ENCODE measurements at places on chromosomes 13 and 19.

DNA sequence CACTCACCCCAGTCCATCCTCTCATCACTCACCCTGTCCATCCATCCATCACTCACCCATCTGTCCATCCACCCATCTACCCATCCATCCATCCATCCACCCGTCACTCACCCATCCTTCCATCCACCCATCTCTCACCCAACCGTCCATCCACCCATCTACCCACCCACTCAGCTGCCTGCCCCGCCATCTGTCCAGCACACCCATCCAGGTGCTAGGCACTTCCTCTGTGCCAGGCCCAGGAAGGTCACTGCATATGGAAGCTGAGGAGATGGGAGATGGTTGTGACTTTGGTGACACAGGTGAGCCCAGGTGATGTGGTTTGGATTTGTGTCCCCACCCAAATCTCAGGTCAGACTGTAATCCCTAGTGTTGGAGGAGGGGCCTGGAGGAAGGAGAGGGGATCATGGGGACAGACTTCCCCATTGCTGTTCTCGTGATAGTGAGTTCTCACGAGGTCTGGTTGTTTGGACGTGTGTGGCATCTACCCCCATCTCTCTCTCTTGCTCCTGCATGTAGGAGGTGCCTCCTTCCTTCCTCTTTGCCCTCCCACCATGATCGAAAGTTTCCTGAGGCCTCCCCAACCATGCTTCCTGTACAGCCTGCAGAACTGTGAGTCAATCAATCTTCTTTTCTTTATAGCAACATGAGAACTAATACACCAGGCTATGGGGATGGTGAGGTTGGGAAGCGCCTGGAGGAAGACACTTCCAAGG lies 15.9 kb upstream of the C13orf46 start:
- DNase-seq, result no peak

DNA sequence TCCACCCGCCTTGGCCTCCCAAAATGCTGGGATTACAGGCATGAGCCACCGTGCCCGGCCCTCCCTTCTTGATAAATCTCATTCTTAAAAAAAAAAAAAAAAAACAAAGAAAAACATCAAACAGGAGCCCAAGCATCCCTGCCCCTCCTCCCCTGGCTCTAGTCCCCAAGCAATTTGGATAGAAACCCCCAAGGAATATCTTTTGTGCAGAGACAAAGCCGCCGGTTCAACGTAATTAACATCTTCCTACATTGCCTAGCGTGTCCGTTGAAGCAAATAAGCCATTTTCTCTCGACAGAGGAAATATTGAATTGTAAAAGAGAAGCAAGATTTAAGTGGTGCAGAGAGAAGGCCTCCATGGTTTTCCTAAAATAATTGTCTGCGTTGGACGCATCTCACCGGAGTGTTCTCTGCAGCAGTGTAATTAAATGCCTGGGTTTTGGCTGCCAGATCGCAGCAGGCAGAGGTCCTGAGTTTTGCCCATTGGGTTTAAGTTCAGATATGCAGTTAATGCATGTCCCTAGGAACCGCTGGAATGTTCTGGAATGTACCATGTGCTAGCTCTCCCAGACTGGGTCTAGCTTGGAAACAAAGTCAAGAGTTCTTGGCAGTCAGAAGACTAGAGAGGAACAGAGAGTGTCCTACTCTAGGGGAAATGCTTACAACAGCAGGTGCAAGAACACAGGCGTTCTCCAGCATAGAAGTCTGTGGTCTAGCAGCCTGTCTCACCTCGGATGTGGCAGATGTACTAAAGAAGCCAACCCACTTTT lies 30.8 kb downstream of the PIN1 start:
- no peak for DNase-seq

GRCh38 chr13:33058776-33059327 lies 42.6 kb downstream of the KL start:
- no peak for DNase-seq

- DNase-seq, result no peak
These were observed 25.7 kb upstream of the UBE2L5 start for GRCh38 chr13:30396434-30397075.

DNA sequence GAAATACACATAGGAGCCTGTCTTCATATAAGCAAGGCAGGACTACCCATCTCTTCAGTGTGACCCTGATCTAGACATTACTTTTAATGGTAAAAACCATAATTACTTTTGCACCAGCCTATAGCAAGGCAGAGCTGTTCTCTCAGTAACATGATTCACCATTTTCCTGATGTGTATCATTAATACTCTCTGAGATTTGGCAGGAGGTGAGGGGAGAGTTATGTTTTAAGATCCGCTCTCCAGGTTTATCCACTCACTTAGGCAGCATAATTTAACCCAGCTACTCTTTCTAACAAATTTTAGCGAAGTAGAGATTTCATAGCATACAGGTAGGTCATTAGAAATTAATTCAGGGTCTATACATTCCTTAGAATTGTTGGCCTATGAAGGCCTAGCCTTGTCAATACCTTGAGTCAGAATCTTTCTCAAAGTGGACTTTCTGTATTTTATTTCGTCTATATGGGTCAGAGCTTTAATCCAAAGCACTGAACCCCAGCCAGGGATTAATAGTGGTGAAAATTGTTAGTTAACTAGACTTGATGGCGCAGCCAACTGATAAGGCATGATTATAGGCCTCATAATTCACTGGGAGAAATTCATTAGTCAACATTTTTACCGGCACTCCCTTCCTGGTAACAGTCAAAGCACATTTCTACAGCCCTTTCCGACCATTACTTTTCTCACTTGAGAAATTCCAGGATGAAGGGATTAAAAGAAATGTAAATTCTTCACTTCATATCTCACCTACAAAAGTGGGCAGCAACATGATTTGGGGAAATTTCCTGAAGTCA lies 955.1 kb downstream of the DIAPH3 start:
- DNase-seq, result no peak

- no peak for DNase-seq
These were observed 1.1 kb upstream of the DLL3 start for GRCh38 chr19:39497701-39497995.

GRCh38 chr13:46598140-46598819 lies 45.3 kb downstream of the LRCH1 start:
- DNase-seq, result no peak

GRCh38 chr13:75621147-75621546 lies 15.0 kb upstream of the LMO7 start:
- DNase-seq, result no peak

DNA sequence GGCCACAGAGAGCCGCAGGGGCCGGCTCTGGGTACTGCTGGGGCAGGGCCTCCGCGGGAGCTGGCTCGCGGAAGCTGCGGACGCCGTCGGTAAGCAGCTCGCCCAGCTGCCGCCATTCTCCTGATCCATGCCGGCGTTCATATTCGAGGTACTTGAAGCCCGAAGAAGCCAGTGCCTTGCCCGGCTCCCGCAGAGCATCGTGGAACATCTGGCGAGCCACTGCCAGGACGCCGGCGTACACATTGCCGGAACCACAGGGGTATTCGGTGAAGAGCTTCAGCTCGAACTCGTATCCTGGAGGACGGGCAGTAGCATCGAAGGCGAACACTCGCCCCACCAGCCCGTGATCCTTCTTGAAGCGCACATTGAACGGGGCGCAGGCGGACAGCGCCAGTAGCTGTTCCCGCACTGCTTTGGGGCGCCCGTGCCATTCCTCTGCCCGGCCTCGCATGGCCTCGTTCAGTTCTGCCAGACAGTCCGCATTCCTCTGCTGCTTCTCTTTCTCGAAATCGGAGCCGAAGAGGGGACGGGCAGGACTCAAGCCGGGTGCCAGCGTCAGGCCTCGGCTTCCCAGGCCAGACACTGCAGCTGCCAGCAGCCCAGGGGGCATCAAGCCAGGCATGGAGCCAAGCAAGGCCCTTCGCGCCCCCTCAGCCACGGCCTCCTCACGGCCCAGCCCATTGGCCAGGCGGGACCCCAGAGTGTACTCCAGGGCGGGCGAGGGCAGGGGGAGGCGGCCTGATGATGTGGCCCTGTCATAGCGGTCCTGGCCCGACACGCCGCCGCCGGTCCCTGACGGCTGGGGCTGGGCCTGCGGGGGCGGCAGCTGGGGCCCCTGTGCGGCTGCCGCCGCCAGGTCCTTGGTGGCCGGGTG lies 1.0 kb downstream of the IRF2BP1 start:
- no peak for DNase-seq

GRCh38 chr13:74641586-74641985 lies 507.4 kb upstream of the KLF12 start:
- DNase-seq, result no peak

GRCh38 chr13:59363947-59364346 lies 799.8 kb downstream of the DIAPH3 start:
- DNase-seq, result no peak

DNA sequence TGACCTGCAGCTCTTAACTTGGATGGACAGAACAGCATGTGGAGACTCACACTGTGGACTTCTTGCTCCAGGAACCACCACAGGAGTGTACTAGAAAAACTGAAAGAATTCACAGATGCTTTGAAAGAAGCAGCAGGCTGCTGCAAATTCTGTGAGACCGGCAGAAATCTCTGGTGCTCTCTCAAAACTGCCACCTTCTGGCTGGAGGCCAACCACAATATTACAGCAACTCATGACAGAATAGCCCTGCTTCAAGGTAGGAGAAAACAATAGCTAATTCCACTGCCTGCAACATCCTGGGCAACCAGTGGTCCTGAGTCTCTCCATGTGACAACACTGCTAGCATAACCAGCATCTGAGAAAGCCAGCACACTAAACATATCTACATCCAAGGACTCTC lies 26.9 kb downstream of the CDK8 start:
- no peak for DNase-seq

DNA sequence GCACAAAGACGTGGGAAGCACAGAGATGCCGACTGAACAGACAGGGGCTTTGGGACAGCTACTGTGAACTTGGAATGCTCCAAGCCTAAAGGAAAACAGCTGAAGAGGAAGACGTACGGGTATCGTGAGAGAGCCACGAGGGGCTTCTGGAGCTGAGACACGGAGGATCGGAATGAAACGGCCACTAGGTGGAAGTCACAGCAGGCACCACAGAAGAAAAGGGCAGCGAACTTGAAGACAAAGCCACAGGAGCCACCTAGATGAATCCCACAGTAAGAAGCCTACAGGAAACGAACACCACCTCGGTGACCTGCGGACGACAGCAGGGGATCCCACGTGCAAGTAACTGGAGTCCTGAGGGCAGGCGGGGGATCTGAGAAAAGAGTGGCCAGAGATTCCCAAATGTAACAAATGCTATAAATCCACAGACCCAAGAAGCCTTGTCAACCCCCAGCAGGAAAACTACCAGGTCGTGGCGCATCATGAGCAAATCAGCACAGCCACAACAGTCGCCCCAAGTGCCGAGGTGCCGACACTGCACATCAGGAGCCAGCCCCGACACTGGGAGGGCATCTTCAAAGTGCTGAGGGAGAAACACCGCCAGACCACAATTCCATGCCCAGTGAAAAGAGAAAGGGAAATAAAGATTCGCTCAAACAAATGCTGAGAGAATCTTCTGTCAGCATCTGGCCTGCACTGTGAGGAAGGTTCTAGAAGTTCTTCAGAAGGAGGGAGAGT lies 39.3 kb upstream of the ISYNA1 start:
- DNase-seq, result no peak

GRCh38 chr19:38900202-38900629 lies 447 bp downstream of the NFKBIB start:
- no peak for DNase-seq

DNA sequence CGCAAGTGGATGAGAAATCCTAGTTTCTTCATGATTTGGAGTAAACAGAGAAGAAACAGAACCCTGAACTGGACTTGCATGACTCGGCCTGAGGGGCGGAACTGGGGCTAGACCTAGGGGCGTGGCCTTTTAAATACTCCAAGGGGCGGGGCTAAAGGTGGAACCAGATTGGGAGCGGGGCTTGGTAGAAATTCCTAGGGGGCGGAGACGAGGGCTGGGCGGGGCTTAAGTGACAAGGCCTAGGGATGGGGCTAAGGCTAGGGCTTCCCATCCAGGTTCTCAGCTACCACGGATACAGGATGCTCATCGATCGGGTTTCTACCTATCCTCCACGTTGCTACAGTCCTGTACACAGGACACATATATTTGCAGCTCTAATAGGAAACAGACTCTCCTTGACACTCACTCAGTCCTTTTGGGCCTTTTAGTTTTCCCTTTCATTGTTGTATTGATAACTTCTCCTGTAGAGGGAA lies 372 bp upstream of the ZNF699 start:
- DNase-seq, result peak; percentile 77

GRCh38 chr19:38488776-38489481 lies 55.4 kb downstream of the RYR1 start:
- DNase-seq, result no peak

DNA sequence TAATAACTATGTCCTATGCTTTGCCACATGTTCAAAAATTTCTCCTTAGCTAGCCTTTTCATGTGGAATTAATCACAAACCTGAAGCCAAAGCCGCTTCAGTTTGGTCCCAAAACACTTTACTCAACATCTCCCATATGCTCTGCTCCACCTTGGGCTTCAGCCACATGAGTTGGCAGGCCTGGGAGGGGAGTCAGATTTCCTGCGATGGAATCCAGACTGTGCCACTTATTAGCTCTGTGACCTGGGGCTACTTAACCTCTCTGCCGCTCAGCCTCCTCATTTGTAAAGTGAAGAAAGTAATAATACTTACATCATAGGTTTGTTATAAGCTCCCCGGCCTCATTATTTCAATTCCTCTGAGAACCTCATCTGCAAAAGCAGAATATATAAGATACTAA lies 272.0 kb downstream of the LMO7 start:
- DNase-seq, result no peak

- no peak for DNase-seq
These were observed 112.6 kb downstream of the STARD13 start for GRCh38 chr13:33172911-33173310.

- no peak for DNase-seq
These were observed 2596.2 kb downstream of the PCDH9 start for GRCh38 chr13:64633948-64634347.

- DNase-seq, result no peak
These were observed 529.9 kb downstream of the SLITRK1 start for GRCh38 chr13:83352391-83352790.

DNA sequence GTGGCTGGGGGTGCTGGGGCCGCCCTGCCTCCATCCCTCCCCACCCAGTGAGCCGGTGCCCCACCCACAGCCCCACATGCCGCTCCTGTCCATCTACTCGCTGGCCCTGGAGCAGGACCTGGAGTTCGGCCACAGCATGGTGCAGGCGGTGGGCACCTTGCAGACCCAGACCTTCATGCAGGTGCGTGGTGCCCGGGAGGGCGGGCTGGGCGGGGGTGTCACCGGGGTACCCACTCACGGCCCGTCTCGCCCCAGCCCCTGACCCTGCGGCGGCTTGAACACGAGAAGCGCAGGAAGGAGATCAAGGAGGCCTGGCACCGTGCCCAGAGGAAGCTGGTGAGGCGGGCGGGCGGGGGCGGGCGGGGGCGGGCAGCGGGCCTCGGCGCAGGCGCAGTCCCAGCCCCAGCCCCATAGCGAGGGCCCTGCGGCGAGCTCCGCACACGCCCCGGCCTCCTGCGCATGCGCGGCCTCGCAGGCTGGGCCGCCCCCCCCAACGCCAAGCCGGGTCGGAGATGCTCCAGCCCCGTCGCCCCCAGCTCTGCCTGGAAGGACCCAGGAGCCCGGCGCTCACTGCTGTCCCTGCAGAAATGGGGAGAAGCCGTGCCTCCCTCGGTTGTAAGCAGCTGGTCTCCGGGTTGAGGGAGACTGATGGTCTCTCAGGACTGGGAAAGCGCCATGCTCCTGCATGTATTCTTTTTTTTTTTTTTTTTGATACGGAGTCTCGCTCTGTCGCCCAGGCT lies 7.7 kb downstream of the ARHGAP45 start:
- no peak for DNase-seq

- DNase-seq, result no peak
These were observed 1551.1 kb downstream of the EFNB2 start for GRCh38 chr13:104984296-104984818.
